Stimulated activated CD4-positive, alpha-beta T cell treated with anti-CD3 and anti-CD28 coated beads, Interleukin-12 subunit alpha, Interleukin-12 subunit beta, amount 100 ng/mL, for 4 hours (primary cell): ENCODE measurements at places on chromosomes 3 and 15.
A peak's percentile ranks its signal among the peaks of the same experiment; 100 is the strongest.

- no peak for DNase-seq
Measured at GRCh38 chr3:34200576-34200975, 402.1 kb downstream of the PDCD6IP start.

- no peak for DNase-seq
Measured at GRCh38 chr3:64863226-64864212, 175.7 kb upstream of the ADAMTS9 start.

DNA sequence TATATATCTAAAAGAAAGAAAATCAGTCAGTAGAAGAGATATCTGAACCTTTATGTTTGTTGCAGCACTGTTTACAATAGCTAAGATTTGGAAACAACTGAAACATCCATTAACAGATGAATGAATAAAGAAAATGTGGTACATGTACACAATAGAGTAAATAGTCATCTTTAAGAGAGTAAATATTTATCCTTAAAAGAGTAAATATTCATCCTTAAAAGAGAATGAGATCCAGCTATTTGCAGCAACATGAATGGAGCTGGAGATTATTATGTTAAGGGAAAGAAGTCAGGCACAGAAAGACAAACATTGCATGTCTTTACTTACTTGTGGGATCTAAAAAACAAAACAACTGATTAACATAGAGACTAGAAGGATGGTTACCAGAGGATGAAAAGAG, 197.0 kb upstream of the CBLB start:
- DNase-seq = no peak

DNA sequence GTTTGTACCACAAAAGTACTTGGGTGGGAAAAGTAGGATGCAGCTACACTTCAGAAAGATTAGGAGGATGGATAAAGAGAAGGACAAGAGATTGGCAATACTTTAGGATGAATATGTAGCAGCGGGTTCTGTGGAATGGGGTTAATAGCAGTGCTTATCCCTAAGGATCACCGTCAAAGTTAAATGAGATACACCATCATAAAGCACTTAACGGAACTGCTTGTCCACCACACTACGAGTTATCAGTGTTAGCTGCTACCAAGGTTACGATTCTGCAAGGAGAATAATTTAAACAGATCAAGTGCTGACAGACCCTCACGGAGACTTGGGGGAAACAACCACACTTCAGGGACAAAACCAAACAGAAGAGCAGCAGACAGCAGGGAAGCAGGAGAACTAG, 963 bp downstream of the SHQ1 start:
- DNase-seq = no peak

DNA sequence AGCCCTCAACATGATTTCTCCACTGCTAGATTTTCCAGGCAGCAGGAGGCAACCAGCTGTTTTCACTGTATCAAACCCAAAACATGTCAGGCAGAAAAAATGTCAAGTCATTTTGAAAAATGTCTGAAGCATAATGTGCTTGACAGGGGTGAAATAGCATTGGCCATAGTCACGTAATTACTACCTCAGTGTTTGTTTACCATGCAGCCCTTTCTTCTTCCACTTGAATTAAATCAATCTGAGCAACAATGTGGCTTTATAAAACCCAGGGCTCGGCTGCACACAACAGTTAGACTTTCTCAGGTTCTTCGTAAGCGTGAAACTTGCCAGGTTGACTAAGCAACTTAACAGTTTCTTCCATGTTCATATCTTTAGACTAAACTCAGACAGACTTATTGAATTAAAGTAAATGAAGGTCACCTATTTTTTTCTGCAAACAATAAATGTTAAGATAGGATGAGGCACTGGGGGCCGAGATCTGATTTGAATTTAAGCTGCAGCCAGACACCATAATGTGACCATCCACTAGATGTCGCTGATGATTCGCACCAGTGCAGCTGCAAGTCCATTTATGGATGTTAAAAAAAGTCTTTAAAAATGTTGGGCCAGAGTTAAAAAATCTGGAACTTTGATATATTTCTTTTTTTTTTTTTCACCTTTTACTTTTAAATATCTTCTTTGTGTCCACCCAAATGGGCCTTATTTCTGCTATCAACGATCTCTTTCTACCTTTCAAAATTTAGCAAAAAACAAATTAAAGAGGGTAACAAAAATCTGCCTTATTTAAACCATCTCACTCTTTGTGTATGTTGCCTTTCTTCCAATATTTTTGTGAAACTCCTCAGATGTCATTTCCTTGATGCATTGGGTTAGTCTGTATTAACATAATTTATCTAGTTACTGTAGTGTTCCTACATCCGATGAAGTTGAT, 305.9 kb downstream of the CACNA2D3 start:
- DNase-seq = peak; percentile 4

GRCh38 chr15:80068578-80068977, 9.1 kb downstream of the ZFAND6 start:
- no peak for DNase-seq

DNA sequence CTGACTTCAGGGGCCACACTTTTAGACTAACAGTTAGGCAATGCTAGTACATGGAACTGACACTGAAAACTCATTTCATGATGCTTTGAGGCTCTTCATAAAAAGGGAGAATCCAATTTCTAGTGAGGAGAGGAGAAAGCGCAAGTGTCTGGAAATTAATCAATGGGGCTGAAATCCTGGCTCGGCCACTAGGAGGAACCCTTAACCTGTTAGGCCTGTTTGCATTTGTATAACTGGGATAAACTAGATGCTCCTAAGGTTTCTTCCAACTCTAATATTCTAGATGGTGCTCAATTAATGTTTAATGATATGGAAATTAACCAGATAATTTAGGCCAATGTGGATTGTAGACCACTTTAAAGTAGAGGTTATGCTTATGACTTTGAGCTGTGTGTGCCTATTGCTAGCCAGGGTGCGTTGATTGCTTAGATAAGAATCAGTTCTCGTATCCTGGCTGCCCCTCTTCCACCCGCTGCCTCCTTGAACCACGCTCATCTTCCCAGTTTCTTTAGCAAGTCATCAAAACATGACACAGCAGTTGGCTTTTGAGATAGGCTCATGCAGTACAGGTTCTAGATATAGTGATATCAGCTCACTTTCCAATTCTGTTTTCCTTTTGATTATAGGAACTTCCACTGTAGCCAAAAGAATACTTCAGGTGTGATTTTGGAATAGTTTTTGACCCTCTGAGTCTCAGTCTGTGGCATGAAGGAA, 16.8 kb upstream of the CRBN start:
- no peak for DNase-seq

DNA sequence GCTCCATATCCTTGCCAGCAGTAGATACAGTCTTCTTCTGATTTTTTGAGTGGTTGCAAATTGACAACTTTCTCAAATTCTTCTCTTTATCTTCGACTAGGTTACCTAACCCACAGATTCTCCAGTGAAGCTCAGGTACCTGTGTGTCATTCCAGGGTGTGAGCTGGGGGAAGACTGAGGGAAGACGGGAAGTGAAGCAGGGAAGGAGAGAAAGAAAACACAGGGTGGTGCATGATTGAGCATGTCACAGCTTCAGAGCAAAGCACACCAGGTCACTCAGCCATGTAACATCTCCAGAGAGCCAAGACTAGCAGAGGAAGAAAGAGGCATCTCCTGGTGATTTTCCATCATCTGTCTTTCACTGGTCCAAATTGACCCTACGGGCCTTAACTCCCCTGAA, 67.2 kb downstream of the LSM3 start:
- DNase-seq = no peak
